Activated naive CD8-positive, alpha-beta T cell treated with anti-CD3 and anti-CD28 coated beads, Interleukin-2, amount 50 U/mL, for 24 hours (primary cell): ENCODE measurements at places on chromosomes 4 and X.

- DNase-seq: no peak
Measured at GRCh38 chrX:123878252-123878721, 18.4 kb downstream of the XIAP start.

DNA sequence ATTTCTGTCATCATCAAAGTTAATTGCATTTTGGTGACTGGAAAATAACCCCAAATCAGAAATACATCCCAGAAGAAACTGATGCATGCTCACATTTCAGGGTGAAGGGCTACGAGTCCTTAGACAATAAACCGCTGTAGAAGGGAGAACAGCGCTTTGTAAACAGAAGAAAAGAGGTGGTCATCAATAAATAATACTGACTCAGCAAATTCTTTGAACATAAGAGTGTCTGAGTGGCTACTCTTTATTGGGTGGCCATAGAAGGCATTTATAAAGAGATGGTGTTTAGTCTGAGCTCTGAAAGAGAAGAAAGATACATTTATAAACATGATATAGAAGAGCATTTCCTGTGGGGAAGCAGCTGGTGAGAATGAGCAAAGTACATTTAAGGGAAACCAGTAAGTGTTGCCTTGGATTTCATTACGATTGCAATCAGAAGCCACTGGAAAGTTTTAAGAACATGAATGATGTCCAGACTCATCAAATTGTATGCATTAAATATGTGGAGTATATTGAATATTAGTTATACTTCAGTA is 246.9 kb upstream of the GIMD1 start:
- DNase-seq: no peak

GRCh38 chr4:24369507-24370029 is 214.8 kb downstream of the DHX15 start:
- no peak for DNase-seq

- no peak for DNase-seq
Measured at GRCh38 chr4:127734976-127735375, 4.8 kb downstream of the SLC25A31 start.

DNA sequence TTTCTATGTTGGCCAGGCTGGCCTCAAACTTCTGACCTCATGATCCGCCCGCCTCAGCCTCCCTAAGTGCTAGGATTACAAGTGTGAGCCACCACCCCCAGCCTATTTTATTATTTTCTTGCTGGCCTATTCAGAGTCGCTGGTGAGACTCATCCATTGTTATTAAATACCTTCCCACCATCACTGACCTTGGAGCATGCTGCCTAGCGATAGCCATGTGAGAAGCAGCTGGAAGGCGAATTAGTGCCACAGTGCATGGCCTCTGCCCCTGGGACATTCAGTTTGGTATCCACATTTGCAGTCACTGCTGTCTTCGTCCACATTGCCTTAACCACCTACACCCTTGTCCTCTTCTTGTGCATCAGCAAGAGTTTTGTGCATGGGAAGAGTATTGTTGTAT is 32.4 kb upstream of the NMU start:
- no peak for DNase-seq

GRCh38 chr4:158341896-158342295 is 131.6 kb downstream of the TMEM144 start:
- no peak for DNase-seq

DNA sequence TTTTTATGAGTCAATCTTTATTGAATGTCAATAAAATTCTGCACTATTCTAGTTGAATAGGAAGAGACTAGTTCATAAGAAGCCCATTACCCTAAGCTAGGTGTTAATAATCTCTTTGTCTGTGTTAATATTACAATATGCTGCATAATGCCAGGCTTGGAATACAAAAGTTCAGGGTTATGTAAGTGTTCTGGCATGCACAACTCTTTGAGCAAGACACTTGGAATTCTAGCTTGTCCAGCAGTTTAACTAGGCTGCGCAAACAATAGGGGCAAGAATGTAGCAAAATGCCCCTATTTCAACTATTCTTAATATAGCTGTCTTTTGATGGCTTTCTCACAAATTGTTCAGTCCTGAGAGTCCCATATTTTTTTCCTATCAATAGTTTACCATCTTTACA is 31.3 kb upstream of the ETNPPL start:
- DNase-seq: no peak

DNA sequence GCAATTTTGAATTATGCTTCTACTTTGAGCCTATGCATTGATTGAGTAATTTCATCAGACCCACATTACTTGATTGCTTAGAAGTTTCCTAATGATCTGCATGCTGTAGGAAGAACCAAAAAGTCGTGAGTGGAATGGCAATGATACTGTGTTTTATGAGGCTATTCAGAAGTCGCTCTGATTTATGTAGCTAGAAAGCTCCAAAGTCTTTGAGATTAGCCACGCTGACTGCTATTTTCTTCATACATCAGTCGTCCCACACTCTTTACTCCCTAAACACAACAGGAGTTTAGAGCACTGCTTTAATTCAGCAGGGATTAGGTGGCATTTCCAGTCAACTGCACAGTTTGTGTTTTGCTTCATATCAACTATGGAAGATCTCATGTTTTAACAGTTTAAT is 4.1 kb downstream of the GRID2 start:
- DNase-seq: no peak

GRCh38 chrX:20143561-20143960 is 1.9 kb upstream of the EIF1AX start:
- no peak for DNase-seq

- DNase-seq: no peak
Measured at GRCh38 chr4:81626851-81627250, 155.1 kb upstream of the RASGEF1B start.

GRCh38 chr4:135508006-135508714 is 1306.6 kb upstream of the PABPC4L start:
- no peak for DNase-seq

DNA sequence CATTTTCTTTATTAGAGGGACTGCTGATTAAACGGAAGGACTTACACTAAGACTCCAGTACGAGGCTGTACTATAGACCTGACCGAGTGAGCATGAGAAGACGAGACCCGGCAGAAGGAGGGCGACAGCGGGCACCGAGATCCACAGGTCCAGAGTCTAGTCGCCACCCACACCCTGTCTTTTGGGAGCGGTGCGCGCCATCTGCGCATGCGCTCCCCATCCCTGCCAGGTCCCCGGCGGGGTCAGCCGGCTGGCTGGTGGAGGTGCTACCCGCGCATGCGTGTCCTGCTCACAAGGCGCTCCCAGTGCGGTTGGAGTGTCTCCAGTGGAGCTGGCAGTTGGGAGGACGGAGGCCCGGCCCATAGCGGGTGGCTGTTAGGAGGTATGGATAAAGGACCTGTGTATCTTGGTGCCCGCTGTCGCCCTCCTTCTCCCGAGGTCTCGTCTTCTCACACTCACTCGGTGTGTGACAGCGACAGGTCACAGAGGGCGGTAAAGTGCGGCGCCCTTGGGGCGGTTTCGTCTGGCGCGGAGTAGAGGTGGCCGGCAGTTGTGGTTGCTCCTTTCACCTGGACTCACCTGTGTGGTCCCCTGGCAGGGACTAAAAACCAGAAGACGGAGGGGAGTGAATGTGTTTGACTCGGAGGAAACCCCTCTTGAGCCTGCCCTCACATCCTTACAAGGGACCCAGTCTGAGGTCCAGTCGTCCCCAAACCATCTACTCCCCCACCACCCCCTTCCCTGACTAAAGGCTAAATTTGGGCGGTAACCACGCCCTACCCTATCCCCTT is 7.6 kb upstream of the HSD17B10 start:
- DNase-seq: peak; percentile 78

DNA sequence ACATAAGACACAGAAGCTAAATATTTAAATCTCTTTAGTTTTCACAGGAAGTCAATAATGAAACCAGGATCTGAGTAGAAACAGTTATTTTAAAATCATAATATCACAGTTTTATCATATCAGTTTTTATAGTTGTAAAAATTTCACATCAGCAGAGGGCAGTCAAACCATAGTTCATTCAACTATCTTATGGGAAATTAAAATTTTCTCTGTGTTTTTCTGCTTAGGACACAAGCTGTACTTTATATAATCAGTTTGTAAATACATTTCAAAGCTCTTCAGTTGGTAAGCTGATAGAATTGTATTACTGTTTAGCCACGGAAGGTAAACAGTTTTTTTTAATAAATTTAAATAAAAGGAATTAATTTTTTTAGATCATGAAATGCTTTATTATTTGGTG is 204.8 kb upstream of the NUDT6 start:
- DNase-seq: no peak
